ENCODE measurements at places on chromosomes 3 and 15. TPM values are rescaled to one million over a fixed set of nuclear protein-coding genes. Genes with fewer than 3 reads are reported as not detected.

The CLDN18 gene
- total RNA-seq, result not detected

The ITPKA gene
- total RNA-seq, result 9.8 TPM

The AGBL1 gene
- total RNA-seq, result not detected

The GPR62 gene
- not detected for total RNA-seq

- DNase-seq, result no peak
Measured at GRCh38 chr3:49279376-49279775, 2.3 kb upstream of the C3orf62 start.

GRCh38 chr15:90101130-90101968, 919 bp downstream of the IDH2 start:
- DNase-seq, result no peak

DNA sequence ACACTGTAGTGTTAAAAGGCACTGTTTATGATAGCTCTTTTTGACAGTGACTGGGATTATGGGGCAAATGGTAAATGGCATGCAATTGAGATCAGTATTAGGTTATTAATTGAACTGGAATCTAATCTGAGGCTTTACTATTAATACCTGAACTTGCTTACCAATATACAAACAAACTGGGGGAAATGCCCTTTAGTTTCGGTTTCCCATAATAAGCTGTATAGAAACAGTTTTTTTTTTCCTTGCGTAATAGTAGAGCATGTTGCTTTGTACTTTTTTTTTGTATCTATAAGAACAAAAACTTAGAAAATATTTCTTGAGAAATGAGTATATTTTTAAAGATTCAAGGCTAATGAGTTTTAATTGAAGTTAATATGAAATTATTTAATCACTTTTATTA, 95.0 kb downstream of the FNDC3B start:
- DNase-seq, result no peak

- no peak for DNase-seq
Measured at GRCh38 chr15:29736012-29736743, 86.1 kb downstream of the TJP1 start.

- DNase-seq, result no peak
Measured at GRCh38 chr15:100711516-100712021, 109.2 kb downstream of the ASB7 start.

DNA sequence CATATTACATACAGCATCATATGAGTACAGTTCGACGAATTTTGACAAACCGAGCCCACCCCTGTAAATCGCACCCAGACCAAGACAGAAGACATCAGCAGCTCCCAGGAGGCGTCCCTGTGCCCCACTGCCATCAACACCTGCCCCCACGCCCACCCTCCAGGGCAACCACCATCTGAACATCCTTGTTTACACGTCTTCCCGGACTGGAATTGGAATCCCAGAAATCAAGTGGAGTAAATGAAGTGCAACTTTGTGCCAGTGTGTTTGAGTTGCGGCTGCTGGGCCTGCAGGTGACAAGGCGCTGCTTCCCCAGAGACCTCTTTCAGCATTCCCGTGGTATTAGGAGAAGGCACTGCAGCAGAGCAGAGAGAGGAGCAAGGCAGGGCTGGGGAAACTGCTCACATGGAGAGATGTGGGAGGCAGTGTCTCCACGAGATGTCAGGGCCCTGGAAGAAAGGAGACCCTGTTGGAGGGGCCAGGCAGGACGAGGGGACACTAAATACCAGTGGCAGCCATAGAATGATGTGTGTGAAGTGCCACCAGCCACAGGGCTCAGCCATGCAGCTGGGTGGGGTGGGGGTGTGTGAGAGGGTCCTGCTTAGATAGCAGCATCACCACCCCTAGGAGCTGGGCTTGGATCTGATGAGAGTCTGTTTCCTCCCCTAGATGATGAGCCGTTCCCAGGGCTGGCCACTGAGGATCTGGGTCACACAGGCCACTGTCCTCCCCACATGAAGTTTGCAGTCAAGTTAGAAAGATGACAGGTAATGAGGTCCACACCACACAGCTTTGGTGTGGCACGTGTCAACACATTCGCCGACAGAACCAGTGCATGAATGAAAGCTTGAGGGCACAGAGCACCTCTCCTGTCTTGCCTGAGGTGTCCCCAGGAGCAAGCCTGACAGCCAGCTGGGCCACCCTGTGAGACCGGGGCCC, 33.4 kb upstream of the PCSK6 start:
- no peak for DNase-seq

DNA sequence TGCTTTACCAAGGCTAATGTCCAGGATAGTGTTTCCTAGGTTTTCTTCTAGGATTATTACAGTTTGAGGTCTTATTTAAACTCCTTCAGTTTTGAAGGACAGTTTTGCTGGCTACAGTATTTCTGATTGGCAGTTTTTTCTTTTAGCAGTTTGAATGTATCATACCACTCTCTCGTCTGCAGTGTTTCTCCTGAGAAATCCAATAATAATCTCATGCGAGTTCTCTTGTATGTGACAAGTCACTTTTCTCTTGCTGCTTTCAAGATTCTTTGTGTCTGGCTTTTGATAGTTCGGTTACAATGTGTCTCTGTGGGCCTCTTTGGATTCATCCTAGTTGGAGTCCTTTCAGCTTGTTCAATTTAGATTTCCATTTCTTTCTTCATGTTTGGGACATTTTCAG, 53.0 kb upstream of the EHHADH start:
- DNase-seq, result no peak

DNA sequence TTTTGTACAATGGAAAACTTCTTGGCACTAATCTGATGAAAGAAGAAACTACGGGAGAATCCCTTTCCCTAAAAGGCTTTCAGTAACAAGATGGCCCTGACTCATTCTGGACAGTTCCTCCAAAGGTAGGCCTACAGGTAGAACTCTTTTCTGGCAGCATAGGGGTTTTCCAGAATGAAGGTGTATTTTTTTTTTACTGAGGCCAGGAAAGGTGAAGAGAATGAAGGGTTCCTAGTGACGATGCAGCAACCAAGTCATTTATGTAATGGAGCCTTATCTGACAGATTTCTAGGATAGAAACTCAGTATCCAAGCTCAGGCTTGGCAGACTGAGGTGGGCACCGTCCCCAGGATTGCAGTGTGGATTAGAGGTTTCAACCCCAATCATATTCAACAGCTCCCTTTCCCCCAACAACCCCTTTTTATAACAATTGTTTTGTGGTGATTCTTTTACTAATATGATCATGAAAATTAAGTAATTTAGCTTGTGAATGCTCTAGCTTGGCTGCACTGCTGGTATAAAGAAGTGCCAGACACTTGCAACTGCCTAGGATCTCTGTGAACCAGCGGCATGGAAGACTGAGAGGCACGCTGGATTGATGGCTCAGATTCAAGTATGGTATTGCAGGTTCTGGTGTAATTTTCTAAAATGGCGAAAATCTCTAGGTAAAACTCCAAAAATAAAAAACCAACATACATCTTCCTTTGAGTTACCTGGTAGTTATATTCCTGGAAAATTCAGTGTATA, 8.7 kb upstream of the TRIM69 start:
- no peak for DNase-seq

DNA sequence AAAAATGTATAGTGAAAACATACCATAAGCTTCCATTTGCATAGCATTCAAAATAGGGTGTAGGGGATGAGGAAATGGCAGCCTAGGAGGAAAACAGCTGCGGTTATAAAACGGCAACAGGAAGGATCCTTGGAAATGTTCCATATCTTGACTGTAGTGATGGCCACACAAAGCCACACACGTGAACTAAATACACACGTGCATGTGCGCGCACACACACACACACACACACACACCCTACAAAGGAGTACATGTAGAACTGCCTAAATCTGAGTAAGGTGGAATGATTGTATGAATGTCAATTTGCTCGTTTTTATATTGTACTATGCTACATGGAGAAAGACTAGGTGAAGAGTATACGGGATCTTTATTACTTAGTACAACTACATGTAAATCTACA, 3.9 kb upstream of the IREB2 start:
- no peak for DNase-seq
